Common myeloid progenitor, CD34-positive (primary cell): ENCODE measurements at places on chromosomes 4 and X.

- DNase-seq: no peak
Observed at GRCh38 chr4:45317276-45317675, 590.9 kb upstream of the GNPDA2 start.

DNA sequence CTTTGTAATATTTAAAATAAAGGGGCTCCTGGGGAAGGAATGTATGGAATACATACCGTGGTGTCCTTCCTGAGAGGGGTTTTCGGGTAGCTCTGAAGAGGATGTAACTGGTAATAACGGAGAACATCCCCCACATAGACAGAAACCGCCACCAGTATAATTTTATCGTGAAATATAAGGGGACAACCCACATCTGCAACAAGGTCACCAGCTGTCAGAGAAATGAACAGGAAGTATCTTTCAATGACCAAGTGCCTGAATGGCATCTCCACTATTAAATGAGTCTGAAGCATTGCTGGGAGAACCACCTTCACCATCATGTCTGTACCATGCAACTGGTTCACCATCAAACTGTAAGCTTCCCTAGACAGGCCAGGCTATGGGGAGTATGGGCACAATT, 31.7 kb downstream of the RNF175 start:
- no peak for DNase-seq

DNA sequence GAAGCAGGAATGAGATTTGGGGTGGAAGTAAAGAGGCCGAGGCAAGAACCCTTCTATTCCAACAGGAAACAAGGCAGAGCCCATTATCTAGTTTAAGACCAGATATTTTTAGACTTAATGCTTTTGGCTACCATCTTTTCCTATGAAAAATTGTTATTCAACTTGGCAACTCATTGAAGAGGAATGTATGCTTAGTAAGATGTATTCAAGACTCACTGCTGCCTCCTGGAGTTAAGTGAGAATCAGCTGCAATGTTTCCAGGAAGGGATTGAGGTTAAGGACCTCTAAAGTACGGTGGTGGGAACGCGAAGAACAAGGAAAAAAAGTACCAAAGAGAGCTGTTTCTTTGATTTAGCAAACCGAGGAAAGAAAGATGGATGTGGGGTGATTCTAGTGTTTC, 89.1 kb downstream of the RAPGEF2 start:
- DNase-seq: peak; percentile 47

DNA sequence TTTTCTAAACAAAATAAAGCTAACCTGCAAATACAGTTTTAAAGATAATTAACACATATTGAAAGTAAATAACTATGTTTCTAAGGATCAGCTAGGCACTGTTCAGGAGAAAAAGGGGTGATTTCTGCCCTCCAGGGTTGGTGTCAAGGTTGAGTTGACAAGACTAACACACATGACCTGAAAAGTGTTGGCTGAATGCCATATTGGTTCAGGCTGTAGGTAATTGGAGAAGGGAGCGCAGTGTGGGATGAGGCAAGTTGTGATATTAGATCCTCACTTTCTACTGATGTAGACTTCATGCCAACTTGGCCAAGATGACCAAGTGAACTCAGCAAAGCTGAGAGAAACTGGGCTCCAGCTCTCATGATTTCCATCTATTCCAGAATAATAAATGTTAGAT, 42.2 kb downstream of the PPM1K start:
- DNase-seq: no peak

GRCh38 chrX:40872351-40872750, 137.0 kb upstream of the MED14 start:
- DNase-seq: no peak

GRCh38 chr4:47444031-47444430, 19.5 kb downstream of the COMMD8 start:
- DNase-seq: no peak

GRCh38 chrX:12997906-12998687, 23.2 kb downstream of the TMSB4X start:
- no peak for DNase-seq
